Osteocyte (in vitro differentiated cells): ENCODE measurements at places on chromosomes 7 and 10. TPM values are rescaled to one million over a fixed set of nuclear protein-coding genes. Genes with fewer than 3 reads are reported as not detected.

The H2BK1 gene
- 1.1 TPM in 1 of 2 replicates, not detected in the other for total RNA-seq

The C10orf67 gene
- total RNA-seq, result not detected in 2 replicates

DNA sequence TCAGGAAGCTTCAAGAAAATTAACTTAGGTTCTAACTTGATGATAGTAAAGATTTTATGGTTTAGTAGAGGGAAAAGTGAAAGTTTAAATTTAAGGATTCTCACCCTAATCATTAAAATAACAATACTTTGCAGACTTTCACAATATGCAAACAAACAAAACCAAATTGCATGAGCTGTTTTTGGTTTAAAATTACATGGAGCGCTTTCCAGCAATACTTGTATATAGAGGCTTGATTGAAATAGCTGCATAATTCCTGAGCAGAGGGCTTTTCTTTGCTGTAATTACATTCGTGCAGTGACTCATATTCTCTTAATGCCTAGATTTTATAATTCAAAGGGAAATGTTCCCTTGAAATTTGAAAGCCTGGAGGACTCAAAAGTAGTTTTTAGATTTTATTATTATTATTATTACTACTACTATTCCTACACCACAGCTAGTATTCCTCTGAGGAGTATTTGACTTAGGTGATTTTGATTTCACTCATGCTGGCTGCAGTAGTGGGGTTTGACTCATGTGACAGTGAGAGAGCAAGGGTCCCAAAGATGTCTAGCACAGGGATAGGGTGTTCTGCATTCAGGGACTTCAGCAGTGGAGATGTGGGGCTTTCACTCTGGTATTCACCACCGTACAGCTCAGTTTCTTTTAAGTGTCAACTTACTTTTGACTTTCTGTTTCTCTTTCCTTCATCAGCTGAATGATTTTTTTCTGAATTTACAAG is 138.1 kb downstream of the ADAM22 start:
- no peak overlapping the region for H3K4me3 ChIP-seq
- H3K27ac ChIP-seq, result no peak overlapping the region
- no peak for DNase-seq
- peaks cover 5% of the 10 kb centered on the region for H3K27me3 ChIP-seq
- H3K4me1 ChIP-seq, result no peaks in the 10 kb centered on the region
- H3K36me3 ChIP-seq, result no peaks in the 10 kb centered on the region

- H3K4me1 ChIP-seq, result peaks cover 3% of the 10 kb centered on the region
- H3K27me3 ChIP-seq, result no peaks in the 10 kb centered on the region
- no peaks in the 10 kb centered on the region for H3K36me3 ChIP-seq
- no peak overlapping the region for H3K27ac ChIP-seq
- DNase-seq, result no peak
- H3K4me3 ChIP-seq, result no peak overlapping the region
These were observed 25.2 kb upstream of the PLCE1 start for GRCh38 chr10:93968540-93968945.

DNA sequence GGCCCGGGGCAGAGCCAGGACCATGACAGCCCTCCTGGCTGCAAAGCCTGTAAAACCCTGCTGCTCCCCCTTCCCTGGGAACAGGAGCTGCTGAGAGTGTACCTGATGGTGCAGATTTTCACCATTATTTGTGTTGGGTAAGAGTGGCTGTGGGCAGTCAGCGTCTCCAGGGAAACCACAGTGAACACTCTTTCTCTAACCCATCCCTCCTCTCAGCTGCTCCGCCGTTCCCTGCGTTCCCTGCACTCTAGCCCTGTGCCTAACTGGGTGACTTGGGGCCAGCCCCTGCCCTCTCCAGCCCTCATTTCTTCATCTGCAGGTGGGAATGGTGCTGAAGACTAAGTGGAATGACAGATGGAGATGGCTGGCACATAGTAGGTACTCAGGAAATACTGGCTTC is 75.9 kb upstream of the PCBD1 start:
- H3K4me3 ChIP-seq, result no peak overlapping the region
- H3K36me3 ChIP-seq, result no peaks in the 10 kb centered on the region
- no peak for DNase-seq
- peaks cover 26% of the 10 kb centered on the region for H3K27me3 ChIP-seq
- no peak overlapping the region for H3K27ac ChIP-seq

GRCh38 chr10:44390585-44391072 is 5.7 kb upstream of the CXCL12 start:
- DNase-seq, result peak; percentile 72
- H3K4me1 ChIP-seq, result peaks cover 16% of the 10 kb centered on the region
- H3K27ac ChIP-seq, result no peak overlapping the region
- H3K36me3 ChIP-seq, result no peaks in the 10 kb centered on the region
- H3K27me3 ChIP-seq, result peaks cover 27% of the 10 kb centered on the region

DNA sequence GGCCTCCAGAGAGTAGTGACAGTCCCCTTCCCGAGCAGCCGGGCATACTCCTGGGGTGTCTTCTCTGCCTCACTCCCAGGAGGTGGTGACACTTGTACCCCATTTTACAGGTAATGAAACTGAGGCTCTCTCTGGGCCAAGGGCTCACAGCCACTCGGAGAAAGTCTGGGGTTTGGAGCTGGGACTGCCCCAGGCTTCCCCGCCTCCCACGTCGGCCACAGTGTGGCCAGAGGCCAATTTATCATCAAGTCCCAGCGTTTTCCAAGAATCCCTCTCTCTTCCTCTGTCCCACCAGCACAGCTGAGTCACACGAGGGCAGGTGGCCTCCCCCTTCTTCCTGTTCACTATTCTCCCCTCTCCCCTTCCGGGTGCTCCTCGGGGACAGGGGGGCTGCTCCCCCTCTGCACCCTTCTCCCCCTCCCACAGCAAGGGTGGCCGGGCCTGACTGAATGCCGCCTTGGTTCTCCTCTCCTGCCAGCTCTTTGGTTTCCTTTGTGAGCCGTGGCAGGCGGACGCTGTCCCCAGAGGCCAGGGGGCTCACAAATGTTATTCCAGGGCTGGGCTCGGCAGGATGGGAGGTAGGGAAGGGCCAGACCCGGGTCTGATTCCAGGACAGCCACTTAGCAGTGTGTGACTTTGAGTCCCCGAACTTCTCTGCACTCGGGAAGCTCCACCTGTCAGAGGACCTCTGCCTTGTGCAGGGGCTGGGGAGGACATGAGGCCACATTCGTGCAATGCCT is 17.7 kb downstream of the CLIP2 start:
- DNase-seq, result no peak
- peaks cover 34% of the 10 kb centered on the region for H3K4me1 ChIP-seq
- no peaks in the 10 kb centered on the region for H3K36me3 ChIP-seq
- H3K4me3 ChIP-seq, result peak overlapping the region; percentile 33

DNA sequence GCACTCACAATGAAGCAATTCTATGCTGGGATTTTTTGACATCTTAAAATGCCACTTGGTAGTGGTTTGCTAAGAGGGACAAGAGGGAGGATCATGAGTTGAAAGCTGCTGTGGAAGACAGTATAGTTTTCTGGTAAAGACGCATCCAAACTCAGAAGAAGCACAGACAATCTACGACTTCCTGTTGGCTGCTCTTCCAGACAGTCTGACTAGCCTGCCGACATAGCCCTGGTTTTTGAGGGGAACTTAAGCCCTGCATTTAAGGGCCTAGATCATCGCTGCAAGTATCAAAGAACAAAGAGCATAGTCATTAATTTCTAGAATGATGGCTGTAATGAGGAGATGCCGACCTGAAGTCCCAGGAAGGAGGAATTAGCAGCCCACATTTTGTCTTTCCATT is 99.9 kb upstream of the IKZF1 start:
- no peak overlapping the region for H3K27ac ChIP-seq
- no peak for DNase-seq
- H3K4me3 ChIP-seq, result no peak overlapping the region
- H3K27me3 ChIP-seq, result no peaks in the 10 kb centered on the region
- no peaks in the 10 kb centered on the region for H3K4me1 ChIP-seq
- H3K36me3 ChIP-seq, result no peaks in the 10 kb centered on the region

GRCh38 chr7:67447297-67447696 is 450.7 kb downstream of the TYW1 start:
- H3K36me3 ChIP-seq, result no peaks in the 10 kb centered on the region
- H3K4me3 ChIP-seq, result no peak overlapping the region
- DNase-seq, result no peak

DNA sequence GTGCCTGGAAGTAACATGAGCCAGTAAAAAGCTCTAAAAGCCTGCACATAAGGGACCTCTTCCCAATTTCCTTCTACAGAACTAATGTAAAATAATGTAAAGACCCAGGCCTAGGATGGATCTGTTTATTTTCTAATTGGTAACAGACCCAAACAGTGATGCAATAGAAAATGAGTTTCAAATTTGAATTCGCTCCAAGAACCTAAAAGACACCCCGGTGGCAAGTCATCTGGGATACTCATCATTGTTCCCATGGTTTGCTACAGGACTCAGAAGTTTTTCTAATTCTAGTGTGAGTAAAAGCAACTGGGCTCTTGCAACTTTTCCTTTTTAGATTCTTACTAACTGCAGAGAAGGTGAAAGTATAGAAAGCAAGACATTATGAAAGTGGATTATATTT is 271.3 kb upstream of the CACNA2D1 start:
- H3K4me1 ChIP-seq, result no peaks in the 10 kb centered on the region
- H3K27ac ChIP-seq, result no peak overlapping the region
- H3K27me3 ChIP-seq, result no peaks in the 10 kb centered on the region
- H3K36me3 ChIP-seq, result no peaks in the 10 kb centered on the region
- DNase-seq, result no peak
- no peak overlapping the region for H3K4me3 ChIP-seq

GRCh38 chr7:69739190-69739589 is 140.9 kb downstream of the AUTS2 start:
- peak overlapping the region; percentile 66 for H3K27ac ChIP-seq
- H3K36me3 ChIP-seq, result no peaks in the 10 kb centered on the region
- no peak overlapping the region for H3K4me3 ChIP-seq

- H3K36me3 ChIP-seq, result peaks cover 7% of the 10 kb centered on the region
- no peak for DNase-seq
- H3K27ac ChIP-seq, result peak overlapping the region; percentile 51
- peaks cover 47% of the 10 kb centered on the region for H3K4me1 ChIP-seq
These were observed 54.2 kb downstream of the FOXP2 start for GRCh38 chr7:114468844-114469243.

DNA sequence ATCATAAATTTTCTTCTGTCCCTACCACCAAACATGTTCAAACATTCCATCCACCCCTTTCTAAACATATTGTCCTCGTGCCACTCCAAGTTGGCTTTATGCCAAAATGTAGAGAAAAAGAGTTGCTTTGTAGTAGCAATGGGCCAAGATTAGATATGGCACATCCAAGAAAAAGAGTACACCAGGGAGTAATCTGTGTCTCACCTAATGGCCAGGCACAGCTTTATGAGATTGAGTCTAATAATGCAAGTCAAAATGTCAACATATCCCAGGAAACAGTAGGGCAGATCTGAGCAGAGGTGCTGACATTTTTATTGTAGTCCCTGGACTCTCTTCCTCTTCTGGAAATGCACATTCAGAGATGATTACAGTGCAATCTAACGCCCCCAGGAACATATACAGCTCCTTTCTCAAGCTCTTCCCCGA is 5.7 kb upstream of the OR6V1 start:
- H3K36me3 ChIP-seq, result no peaks in the 10 kb centered on the region
- H3K4me3 ChIP-seq, result no peak overlapping the region
- no peak overlapping the region for H3K27ac ChIP-seq
- peaks cover 36% of the 10 kb centered on the region for H3K4me1 ChIP-seq
- DNase-seq, result no peak

DNA sequence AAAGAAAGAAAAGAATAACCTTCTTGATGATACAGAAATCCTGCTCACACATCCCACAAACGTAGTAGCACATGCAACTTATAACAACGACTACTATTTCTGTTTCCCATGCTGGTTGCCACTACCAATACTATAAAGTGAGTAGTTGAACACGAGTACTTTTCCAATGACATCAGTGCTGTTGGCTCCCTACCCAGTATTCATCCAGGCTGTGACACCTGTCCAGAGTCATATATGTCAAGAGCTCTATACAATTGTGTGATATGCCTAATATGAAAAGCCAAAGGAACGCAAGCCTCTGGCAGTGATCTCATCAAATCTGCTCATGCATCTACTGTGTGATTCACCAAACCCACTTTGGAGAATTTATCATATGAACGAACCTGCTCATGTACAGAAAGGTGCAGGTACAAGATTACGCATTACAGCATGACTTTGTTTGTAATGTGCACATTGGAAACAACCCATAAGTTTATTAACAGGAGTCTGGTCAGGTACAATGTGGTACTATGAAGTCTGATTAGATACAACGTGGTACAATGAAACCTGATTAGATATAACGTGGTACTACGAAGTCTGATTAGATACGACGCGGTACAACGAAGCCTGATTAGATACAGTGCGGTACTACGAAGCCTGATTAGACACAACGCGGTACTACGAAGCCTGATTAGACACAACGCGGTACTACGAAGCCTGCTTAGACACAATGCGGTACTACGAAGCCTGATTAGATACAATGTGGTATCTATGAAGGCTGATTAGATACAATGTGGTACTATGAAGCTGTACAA is 5.8 kb upstream of the ITIH5 start:
- no peak for DNase-seq
- H3K4me3 ChIP-seq, result no peak overlapping the region
- no peak overlapping the region for H3K27ac ChIP-seq
- peaks cover 28% of the 10 kb centered on the region for H3K27me3 ChIP-seq
